ENCODE measurements at places on chromosomes 2 and 18.
A peak's percentile ranks its signal among the peaks of the same experiment; 100 is the strongest.

- DNase-seq, result no peak
Observed at GRCh38 chr2:145931781-145932395, 1412.0 kb upstream of the ZEB2 start.

DNA sequence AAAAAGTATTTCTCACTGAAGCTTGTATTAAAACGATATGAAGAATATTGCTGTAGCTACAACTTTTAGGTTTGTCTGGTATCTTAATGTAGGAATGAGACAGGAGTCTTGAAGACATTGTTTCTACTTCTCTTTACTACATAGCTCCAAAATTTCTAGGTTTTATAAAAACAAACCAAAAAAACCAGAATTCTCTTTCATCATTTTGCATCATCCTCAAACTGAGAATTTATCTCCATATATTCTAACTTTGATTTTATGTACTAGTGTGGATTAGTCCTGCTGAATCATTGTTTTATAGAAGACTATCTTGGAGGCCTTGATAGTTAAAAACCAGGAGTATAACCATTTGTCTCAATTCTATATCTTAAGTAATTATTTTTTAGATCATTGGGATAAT is 100.2 kb downstream of the ICA1L start:
- no peak for DNase-seq

- no peak for DNase-seq
Observed at GRCh38 chr2:14480906-14481305, 151.6 kb upstream of the LRATD1 start.

GRCh38 chr18:13372531-13372951 is 154.0 kb downstream of the LDLRAD4 start:
- DNase-seq, result no peak

GRCh38 chr18:37412333-37412732 is 153.3 kb downstream of the CELF4 start:
- no peak for DNase-seq

DNA sequence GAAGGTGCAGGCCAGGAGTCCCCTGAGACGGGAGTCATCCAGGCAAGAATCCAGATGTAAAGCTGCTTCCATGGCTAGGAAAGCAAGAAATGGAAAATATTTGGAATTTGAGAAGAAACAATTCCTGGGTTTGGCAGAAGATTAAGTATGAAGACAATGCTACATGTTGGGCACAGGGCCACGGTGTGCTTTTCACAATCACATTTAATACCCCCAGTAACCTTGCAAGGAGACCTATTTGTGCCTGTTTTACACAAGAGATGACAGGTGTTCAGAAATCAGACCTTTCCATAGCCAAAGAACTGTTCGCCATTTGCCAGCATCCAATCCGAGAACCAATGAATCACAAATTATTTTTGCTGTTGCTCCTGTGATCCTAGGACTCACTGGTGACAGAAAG is 50.5 kb downstream of the KCTD1 start:
- DNase-seq, result no peak

- DNase-seq, result peak; percentile 44
Observed at GRCh38 chr2:163182764-163183354, 344.3 kb upstream of the KCNH7 start.

GRCh38 chr18:77495982-77496690 is 246.5 kb downstream of the GALR1 start:
- DNase-seq, result no peak

- no peak for DNase-seq
Observed at GRCh38 chr2:216507220-216508160, 8.8 kb downstream of the RPL37A start.

GRCh38 chr2:67532387-67532786 is 135.3 kb downstream of the ETAA1 start:
- DNase-seq, result no peak

DNA sequence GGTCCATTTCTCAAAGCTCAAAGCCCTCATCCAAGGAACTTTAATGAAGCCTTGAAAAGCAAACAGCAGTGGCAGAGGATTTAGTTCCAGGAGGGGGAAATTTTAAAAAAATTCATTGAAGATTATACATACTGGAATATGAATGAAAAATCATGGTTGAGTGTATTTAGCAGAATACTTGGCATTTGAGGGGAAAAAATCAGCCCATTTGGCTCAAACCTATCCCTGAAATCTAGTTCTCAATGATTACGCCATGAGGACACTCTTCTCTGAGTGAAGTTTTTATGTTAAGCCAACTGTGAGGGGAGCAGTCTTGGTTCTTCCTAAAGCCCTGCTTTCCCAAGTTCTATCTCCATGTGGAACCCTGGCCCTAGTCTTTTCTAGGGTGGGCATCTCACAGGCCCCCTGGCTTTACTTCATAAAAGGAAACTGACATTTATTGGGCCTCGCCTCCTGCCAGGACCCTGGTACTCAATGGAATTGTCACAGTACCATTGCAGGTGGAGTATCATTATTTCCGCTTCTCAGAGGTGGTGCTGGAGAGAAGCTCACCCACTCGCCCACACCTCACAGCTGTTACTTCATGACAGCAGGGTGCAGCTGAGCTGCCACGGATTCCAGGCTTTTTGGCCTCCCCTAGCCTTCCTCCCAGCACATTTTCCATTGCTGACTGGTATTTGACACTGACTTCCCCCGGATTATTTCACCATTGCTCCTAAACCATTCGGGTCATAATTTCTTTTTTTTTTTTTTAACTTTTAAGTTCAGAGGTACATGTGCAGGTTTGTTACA is 56.8 kb downstream of the NXPH2 start:
- no peak for DNase-seq

DNA sequence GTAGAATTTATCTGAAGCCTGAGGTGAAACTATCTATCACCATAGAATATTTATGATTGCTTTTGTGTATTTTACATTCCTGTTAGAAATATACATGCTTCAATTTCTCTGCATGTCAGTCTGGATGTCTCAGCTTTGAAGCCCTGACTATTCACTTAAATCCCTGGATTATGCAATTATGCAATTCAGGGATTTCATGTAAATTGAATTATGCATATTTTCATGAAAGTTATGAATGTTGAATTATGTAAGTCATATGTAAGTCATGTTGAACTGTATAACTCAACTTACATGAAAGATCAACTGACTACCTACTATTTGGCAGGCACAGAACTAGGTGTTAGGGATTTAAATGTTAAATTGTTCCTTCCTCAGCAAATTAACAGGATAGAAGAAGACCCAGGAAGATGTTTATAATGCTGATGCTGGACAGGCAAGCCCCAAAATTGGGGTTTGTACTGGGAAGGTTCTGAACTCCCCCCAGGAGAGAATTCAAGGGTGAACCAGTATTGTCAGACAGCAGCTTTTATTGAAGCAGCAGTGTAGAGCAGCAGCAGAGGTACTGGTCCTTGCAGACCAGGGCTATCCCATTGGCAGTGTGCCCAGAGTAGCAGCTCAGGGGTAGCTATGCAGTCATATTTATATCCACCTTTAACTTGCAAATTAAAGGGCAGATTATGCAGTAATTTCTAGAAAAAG is 236.5 kb downstream of the ZNF804A start:
- DNase-seq, result no peak

- no peak for DNase-seq
Observed at GRCh38 chr2:39429746-39430145, 7.3 kb downstream of the MAP4K3 start.

DNA sequence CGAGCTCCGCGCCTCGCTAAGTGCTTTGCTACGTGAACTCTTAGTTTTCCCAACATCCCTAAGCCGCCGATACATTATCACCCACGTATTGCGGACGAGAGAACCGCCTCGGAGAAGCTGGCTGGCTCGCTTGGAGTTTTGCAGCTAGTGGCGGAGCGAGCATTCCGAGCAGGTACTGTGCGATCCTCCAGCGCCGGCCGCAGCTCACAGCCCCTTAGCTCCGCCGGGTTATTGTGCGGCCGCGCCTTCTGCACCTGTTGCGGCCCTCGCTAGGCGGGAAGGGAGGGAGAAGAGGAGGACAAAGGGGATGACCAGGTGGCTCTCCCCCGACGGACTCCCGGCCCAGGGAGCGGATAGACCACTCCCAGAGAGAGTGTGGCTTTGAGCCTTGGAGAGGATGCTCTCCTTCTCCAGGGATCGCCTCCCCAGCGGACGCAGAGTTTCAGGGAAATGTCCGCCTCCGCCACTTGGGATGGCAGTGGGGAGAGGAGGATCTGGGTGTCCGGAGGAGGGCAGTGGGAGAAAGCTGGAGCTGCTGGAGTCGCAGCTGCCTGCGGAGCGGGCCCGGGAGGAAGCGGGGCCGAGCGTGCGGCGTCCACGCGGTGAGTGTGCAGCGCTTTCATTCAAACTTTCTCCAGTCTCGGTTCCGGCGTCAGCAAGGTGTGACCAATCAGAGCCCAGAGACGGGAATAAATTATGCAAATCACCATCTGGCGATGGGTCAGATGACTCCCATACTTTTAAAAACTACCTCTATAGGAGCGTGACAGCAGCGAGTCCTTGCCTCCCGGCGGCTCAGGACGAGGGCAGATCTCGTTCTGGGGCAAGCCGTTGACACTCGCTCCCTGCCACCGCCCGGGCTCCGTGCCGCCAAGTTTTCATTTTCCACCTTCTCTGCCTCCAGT is at the start of gene LIPG:
TSS of gene LIPG (plus strand) at position 769 of the 905 bp plus-strand sequence. CDS start 252 bp downstream, outside the sequence.
- DNase-seq, result peak; percentile 63

DNA sequence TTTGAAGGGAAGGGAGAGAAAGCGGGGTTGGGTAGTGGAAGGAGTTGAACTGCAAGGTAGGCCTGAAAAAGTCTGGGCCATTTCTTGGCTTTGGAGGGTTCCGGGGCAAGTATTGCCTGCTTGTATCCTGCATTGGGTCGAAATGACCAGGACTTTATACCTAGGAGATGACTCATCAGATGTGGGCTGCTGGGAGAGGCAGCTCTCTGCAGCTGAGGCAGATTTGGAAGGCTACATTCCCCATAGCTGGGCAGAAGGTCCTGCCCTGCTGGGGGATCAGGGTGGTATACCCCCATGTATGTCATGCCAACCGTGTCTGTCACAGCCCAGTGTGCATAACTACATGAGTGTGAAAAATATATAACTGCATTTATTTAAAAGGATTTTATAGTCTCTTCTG is 171.8 kb upstream of the SPRED2 start:
- DNase-seq, result no peak

GRCh38 chr2:106176446-106177099 is 17.5 kb downstream of the UXS1 start:
- no peak for DNase-seq

DNA sequence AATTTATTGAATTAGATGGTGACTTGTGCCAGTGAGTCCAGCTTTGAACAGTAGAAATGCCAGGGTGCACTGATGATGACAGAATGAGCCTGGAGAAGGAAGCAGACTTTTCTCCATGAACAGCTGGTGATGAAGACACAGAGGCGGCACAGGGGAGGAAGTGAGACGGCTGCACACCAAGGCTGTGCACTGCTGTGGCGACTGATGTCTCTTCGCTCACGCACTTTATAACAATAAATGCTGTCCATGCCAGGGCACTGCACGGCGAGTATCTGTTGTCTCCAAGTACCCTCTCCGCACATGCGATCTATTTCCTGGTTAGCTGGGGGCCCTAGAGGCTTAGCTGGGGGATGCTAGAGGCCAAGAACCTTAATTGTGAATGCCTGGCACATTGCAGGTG is 175.2 kb downstream of the TMEM200C start:
- DNase-seq, result no peak

GRCh38 chr2:113760400-113760799 is 4.0 kb upstream of the SLC35F5 start:
- no peak for DNase-seq

DNA sequence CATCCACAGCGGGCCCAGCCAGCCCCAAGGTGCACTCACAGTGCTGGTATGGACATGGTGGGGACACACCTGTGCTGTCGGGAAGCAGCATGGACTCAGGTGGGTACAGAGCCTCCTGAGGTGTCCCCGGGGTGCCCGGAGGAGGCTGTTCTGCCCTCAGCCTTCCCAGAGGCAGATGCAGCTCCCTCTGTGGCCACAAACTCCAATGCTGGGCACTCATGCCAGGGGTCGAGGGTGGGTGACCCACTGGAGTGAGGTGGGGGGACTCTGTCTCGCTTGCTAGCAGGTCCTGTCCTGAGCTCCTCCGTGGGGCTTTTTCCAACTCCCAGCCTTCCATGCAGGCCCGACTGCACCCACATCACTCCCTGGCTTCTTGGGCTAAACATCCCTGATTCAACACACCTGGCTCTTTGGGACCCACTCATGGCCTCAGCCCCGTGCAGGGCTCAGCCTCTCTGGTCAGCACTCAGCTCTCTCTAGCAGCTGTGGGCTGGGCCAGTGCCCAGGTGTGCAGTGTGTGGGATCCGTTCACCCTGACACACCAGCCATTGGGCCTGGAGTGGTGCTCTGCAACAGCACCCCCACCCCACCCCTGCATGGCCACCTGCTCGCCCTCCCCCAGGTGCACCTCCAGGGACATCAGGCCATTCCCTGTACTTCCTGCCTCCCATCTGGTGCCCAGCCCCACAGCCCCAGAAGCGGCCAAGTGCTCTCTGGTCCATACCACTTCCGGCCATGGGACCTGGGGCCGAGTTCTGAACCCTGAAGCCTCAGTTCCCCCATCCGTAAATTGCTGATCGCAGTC is 16.0 kb downstream of the RAMP1 start:
- DNase-seq, result no peak

DNA sequence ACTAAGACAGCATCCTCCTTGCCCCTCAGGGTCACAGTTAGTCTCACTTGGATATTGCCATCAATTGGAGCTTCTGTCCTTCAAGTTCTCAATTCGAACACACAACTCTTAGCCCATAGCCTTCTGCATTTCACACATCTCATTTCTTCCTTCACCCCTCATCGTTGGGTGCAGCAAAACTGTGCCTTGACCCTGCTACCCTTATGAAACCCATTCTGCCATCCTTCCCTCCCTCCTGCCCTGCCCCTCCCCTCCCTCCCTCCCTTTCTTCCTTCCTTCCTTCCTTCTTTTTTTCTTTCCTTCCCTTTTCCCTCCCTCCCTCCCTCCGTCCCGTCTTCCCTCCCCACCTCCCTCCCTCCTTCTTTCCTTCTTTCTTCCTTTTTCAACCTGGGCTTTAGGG is 80.7 kb upstream of the CYRIA start:
- no peak for DNase-seq

- DNase-seq, result no peak
Observed at GRCh38 chr2:9330612-9331270, 92.6 kb downstream of the ITGB1BP1 start.

- no peak for DNase-seq
Observed at GRCh38 chr2:237222178-237222577, 136.5 kb downstream of the COPS8 start.

GRCh38 chr2:105783151-105783738 is 38.5 kb downstream of the NCK2 start:
- no peak for DNase-seq

- DNase-seq, result no peak
Observed at GRCh38 chr2:43743706-43744105, 30.1 kb upstream of the DYNC2LI1 start.

- no peak for DNase-seq
Observed at GRCh38 chr2:127462461-127462860, 44.2 kb downstream of the PROC start.
